ENCODE measurements at places on chromosomes 3 and 15. TPM values are rescaled to one million over a fixed set of nuclear protein-coding genes. Genes with fewer than 3 reads are reported as not detected.

CLEC3B gene
- total RNA-seq = 217 TPM

FAM81A gene
- 1.8 TPM for total RNA-seq

DNA sequence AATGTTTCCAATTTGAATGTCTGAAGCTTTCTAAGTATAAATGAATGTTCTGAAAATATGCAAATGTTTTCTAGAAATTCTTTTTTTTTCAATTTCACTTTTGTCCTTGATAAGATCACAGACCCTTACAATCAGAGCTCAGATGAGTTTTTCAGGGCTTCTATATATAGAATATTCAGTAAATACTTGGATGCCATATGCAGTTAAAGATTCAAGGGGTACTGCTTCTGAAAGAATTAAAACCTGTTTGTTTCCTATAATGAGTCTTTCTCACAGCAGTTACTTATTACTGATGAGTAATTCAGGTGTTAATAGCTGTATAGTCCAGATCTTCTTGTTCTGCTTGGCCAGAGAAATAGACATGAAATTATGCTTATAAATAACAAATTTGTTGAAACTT, 812.6 kb downstream of the ZPLD1 start:
- no peak overlapping the region for H3K27ac ChIP-seq
- no peak overlapping the region for H3K4me3 ChIP-seq
- no peak for DNase-seq
- H3K27me3 ChIP-seq = no peaks in the 10 kb centered on the region
- H3K4me1 ChIP-seq = no peaks in the 10 kb centered on the region
- no peaks in the 10 kb centered on the region for H3K36me3 ChIP-seq

DNA sequence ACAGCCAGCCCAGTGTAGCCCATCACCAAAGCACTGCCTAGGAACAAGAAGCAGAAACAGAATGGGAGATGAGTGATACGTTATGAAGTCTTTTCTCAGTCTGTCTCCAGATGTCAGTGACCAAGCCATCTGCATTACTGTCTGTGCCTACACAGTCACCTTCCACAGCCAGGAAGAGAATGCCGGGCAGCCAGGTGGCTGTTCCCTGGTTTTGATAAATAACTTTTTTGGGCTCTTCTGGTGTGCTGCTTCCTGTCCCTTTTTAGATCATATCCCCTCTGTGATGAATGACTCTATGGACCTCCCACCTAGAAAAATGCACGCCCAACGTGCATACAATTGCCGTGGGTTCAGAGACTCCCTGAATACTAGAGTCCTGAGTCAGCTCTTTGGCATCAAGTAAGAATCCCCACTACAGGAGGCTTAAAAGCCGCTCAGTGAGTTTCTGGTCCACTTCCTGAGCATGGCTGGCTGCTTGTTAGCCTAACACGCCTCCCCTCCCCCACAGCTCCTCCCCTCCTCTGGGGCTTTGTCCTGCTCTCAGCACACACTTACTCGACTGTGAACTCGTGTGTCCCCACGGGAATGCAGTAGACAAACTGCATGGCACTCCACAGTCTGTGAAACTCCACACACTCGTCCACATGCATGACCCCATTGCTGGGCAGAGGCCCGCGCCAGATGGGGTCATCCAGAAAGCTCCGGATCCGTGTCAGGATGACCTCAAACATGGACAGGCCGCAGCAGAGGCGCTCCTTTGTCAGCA, 34.7 kb downstream of the NIPA2 start:
- DNase-seq = no peak
- H3K36me3 ChIP-seq = peaks cover 100% of the 10 kb centered on the region
- H3K27ac ChIP-seq = no peak overlapping the region
- H3K27me3 ChIP-seq = no peaks in the 10 kb centered on the region

TRA2B gene
- 103 TPM for total RNA-seq

GABRR3 gene
- total RNA-seq = not detected

GRCh38 chr3:144496141-144496835, 524.7 kb downstream of the DIPK2A start:
- H3K27ac ChIP-seq = no peak overlapping the region
- DNase-seq = no peak
- H3K4me1 ChIP-seq = no peaks in the 10 kb centered on the region
- H3K4me3 ChIP-seq = no peak overlapping the region

DNA sequence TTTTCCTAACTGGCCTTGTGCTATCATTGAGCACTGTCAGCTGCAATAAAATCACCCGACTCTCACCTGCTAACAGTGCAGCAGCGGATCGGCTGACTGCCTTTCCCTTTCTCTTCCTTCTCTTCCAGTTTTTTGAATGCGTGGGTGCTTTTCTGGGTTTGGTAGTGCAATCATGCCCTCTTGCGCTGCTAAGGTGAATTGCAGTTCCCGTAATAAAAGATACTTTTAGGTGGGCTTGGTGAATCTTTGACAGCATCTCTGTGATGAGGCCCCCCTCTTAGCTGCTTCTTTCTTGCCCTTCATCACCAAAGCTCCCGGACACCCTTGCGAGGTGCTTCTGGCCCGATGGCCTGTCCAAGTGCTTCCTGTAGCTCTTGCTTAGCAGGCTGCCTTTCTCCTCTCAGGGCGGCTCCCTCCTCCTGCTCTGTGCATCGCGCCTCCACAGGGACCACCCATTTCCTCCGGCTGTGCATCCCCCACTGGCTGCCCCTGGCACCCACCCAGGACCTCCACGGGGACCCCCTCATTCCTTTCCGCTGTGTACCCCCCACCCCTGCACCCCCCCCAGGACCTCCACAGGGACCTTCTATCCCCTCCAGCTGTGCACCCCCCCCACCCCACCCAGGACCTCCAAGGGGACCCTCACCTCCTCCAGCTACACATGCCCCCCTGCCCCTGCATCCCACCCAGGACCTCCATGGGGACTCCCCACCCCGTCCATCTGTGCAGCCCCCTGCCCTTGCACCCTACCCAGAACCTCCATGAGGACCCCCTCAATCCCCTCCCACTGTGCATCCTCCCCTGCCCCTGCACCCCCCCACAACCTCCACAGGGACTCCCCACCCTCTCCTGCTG, 50.8 kb upstream of the RPL32 start:
- H3K27ac ChIP-seq = no peak overlapping the region
- H3K4me3 ChIP-seq = peak overlapping the region; percentile 22
- peak; percentile 53 for DNase-seq

Data from lower lobe of right lung (tissue), 2 donors.